Activated CD4-positive, alpha-beta T cell treated with anti-CD3 and anti-CD28 coated beads for 48 hours (primary cell): ENCODE measurements at places on chromosomes 7 and 10.

GRCh38 chr10:71623098-71623985 lies 96.2 kb downstream of the C10orf105 start:
- no peak for DNase-seq

GRCh38 chr10:79086822-79087221 lies 18.1 kb downstream of the ZMIZ1 start:
- no peak for DNase-seq

GRCh38 chr7:43768887-43769272 lies 10.4 kb downstream of the BLVRA start:
- DNase-seq, result peak; percentile 26

- DNase-seq, result no peak
Measured at GRCh38 chr10:19310066-19310465, 261.5 kb downstream of the MALRD1 start.

DNA sequence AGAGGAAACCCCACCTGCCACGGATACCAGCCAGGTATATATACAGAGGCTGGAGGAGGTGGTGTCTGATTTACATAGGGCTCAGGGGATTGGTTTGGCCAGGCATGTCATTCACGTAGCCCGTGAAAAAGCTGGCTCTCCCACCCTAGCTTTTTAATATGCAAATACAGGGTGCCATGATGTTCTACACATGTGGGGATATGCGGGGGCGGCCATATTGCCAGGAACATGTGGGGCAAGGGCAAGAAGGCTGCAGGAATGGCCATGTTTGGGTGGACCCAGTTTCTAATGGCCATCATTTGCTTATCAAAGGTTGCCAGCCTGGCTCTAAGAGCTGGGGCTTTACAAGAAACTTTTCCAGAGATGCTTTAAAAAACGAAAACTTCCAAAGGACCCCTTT lies 131.5 kb upstream of the KIF5B start:
- no peak for DNase-seq

GRCh38 chr10:19713800-19714525 lies 102.3 kb upstream of the PLXDC2 start:
- DNase-seq, result no peak

DNA sequence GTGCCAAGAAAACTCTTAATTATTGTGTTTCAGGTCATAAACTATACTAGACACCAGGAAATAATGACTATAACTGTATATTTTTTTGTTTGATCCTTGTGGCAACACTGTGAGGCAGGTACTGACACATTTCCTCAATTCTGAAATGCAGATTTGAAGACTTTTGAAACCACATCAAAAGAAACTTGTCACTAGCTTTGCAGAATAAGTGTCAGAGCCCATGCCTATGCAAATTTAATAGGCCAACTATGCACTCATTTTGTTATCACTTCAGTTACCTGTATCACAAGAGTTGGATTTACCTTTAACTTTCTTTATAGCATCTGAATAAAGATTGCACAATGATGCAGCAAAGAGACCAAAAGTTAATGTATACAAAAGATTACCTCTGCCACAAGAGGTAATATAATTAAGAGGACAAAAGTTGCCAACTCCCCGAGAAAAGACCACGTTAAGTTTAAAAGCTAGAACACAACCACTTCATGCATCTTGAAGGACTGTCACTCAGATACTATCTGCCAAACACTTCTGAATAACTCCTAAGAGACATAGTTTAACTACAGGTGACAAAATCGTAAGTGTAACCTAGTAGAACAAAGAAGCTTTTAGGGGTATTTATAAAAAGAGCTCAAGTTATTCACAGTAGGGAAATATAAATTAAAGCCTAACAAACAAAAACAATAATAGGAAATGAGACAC lies 80.5 kb downstream of the ELAPOR2 start:
- DNase-seq, result no peak

- no peak for DNase-seq
Measured at GRCh38 chr10:16750461-16750860, 66.8 kb downstream of the RSU1 start.
